ENCODE measurements at places on chromosomes 6 and 20.

DNA sequence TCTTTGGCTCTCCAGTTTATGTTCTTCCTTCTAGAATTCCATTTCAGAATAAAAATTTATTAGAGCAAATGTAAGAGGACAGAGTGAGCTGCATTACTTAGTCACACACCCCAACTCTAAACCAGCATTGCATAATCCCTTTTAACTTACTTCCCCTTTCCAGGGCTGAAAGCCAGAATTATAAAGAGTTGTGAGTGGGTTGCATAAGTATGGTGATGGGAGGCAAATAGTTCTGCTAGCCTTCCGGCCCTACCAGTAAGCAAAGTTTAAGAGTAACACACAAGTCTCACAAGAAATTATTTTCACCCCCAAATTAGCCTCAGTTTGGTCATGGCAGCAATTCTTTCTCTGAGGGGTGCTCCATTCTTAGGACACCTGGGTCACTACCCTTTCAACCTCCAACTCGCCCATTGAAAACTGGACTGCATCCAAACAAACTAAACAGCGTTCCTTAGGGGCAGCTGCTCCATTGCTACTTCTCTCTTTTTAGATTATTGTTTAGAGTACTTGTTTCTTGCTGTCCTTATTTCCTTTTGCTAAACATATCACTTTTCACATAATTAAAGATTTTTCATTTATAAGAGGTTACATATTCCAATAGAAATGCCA is 1.6 kb downstream of the KIAA0408 start:
- DNase-seq = no peak

DNA sequence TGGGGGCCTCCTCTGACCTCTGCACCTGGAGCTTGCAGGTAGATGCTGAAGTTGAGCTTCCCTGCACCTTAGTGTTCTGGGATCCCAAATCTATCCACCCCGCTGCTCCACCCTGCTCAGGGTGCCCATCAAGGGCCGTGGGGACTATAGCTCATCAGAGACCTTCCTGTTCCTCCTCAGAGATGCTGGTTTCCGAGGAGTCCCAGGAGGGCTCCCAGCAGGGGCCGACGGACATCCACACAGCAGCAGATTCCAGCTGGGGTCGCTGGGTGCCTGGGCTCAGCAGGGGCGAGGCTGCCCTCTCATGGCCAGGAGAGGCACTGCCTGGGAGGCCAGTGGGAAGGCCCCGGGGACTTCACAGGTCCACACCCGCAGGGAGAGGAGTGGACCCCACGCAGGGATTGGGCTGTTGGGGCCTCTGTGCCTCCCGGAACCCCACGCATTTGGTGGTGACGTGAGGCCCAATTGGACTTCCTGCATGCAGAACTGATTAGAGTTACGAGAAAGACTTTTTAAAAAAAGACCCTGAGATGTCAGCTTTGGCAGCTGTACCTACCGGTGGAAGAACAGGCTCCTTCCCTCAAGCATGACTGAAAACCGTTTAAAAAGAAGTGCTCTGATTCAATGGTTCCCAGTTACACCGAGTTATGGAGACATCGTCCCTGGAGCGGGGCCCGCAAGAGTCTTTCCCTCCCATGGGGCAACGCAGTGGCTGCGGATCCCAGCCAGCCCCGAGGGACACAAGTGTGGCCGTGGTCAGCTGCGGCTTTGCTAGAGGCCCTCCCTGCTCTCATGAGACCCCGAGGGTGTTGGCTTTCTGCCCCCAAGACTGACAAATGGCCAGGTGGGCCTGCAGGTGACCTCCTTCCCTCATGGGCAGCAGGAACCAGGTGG is 25.3 kb upstream of the SLCO4A1 start:
- DNase-seq = peak; percentile 79

DNA sequence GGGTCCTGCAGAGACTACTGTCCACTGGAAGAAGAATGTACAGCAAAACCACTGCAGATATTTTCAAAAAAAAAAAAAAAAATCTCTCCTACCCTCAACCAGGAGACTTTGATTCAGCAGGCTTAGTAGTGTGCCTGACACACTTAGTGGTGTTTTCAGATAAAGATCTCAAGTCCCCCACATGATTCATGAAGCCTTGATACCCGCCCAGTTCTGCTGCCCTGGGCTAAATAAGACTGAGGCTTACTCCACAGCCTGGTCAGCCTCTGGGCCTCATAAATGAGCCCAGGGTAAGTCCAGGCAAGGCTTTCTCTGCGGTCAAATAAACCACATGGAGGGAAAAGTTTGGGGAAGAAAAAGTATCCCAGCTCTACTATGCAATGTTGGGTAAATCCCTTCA is 222.1 kb upstream of the ARID1B start:
- DNase-seq = no peak

- no peak for DNase-seq
Measured at GRCh38 chr6:73339340-73339739, 14.7 kb downstream of the DPPA5 start.

GRCh38 chr6:21053612-21054011 is 519.4 kb downstream of the CDKAL1 start:
- DNase-seq = no peak

GRCh38 chr6:147648916-147649315 is 140.4 kb downstream of the SAMD5 start:
- DNase-seq = no peak

GRCh38 chr6:48048451-48049146 is 62.4 kb downstream of the PTCHD4 start:
- DNase-seq = no peak

All from neural progenitor cell (in vitro differentiated cells).